SJSA1 (cell line): ENCODE measurements at places on chromosomes 16 and 17.

- DNase-seq, result no peak
- no peak overlapping the region for H3K4me3 ChIP-seq
- H3K27ac ChIP-seq, result no peak overlapping the region
- peaks cover 20% of the 10 kb centered on the region for H3K27me3 ChIP-seq
Observed at GRCh38 chr16:30009085-30009862, 1.6 kb downstream of the DOC2A start.

DNA sequence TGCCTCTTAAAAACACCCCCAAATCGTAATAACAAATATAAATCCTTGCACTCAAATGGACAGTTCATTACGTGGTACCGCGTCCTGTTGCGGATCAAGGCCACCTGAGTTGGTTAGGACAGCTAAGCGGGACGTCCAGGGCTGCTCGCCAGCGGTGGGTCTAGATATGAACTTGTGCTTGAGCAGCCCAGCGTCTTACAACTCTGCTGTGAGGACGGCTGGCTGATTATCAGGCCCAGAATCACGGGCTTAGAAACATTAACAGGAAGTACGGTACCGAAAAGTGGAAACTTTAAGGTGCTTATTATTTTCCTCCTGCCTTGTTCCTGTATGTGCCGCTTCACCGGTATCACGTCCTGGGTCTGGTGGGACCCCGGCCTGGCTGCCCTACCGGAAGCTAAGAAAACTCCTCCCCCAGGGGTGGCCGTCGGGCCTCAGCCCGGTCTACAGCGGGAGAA lies 832 bp upstream of the SRRM2 start:
- peaks cover 17% of the 10 kb centered on the region for H3K4me1 ChIP-seq
- no peaks in the 10 kb centered on the region for H3K27me3 ChIP-seq
- peak overlapping the region; percentile 99 for H3K27ac ChIP-seq
- H3K4me3 ChIP-seq, result peak overlapping the region; percentile 95
- H3K36me3 ChIP-seq, result peaks cover 49% of the 10 kb centered on the region
- DNase-seq, result no peak

- no peak overlapping the region for H3K4me3 ChIP-seq
- H3K27ac ChIP-seq, result no peak overlapping the region
- peaks cover 56% of the 10 kb centered on the region for H3K27me3 ChIP-seq
Observed at GRCh38 chr16:25689137-25689836, 2.5 kb upstream of the HS3ST4 start.

DNA sequence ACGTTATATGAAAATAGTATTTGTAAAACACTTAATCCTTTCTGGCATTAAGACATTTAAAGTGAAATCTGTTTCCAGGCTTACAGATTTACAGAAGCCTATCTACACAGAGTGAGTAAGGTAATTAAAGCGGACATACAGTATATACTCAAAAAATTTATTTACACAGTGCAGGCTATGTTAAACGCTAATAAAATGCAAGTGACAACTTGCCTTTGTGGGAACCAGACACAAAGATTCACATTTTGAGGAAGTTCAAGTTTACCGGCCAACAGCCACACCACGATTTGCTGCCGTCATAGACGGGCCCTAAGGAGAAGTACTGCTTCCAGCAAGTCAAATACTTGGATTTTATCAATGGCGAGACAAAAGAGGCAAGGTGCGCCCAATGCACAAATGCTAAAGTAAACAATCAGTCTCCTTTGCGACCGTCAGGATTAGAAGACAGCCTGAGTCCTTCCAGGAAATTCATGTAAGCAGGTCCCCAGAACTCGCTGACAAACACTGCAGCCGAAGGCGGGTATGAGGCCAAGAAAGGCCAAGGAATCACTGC lies 801 bp downstream of the VPS35 start:
- DNase-seq, result no peak
- peaks cover 20% of the 10 kb centered on the region for H3K4me1 ChIP-seq
- H3K36me3 ChIP-seq, result peaks cover 26% of the 10 kb centered on the region
- H3K4me3 ChIP-seq, result peak overlapping the region; percentile 62

DNA sequence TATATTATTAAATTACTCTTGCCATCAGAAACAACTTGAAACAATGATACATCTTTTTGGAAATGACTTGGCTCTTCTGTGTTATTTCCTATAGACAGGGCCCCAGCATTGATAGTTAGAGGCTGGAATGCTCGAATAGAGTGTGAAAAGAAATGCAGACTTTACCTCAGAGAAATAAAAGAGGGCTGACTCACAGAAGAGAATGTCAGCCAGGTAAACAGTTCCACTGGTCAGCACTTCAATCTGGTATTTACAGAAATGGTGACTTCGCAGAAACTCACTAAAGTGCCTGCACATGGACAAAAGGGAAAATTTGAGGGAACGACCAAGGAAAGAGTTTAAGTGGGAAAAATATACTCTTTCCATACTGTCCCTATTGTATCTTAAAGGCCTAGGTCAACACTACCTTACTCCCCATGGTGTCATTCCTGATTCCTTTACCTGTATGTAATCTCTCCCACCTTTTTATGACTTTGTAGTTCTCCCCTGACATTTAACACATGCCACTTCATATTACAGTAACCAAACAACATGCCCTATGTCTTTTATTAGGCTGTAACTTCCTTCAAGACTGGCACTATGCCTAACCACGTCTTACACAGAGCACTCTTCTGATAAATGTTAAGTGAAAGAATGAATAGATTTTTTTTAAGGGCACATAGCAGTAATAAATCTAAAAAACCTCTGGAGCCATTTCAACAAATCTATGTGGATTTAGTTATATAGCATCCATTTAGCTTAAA lies 36.7 kb downstream of the AKAP10 start:
- peaks cover 37% of the 10 kb centered on the region for H3K4me1 ChIP-seq
- no peak for DNase-seq
- no peak overlapping the region for H3K4me3 ChIP-seq

DNA sequence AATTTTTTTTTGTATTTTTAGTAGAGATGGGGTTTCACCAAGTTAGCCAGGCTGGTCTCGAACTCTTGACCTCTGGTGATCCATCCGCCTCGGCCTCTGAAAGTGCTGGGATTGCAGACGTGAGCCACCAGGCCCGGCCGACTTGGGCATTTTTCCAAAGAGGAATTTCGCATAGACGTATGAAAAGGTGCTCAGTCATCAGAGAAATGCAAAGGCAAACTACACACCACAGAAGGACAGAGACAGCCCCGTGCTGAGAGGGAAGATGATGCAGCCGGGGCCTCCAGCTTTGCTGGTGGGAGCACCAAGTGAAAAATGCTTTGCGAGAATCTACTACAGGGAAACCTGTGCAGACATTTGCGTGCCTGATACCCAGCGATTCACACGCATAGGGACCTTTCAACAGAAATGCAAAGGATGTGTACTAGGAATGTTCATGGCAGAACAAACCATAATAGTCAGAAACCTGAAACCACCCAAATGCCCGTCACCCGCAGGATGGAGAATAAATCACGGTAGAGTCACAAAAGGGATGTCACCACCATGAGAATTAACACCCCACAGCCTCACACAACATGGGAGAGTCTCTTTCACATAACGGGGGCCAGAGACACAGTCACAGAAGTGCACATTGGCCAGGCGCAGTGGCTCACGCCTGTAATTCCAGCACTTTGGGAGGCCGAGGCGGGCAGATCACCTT lies 5.2 kb downstream of the RAB40B start:
- H3K4me1 ChIP-seq, result peaks cover 10% of the 10 kb centered on the region
- DNase-seq, result no peak
- no peak overlapping the region for H3K4me3 ChIP-seq

- H3K27ac ChIP-seq, result no peak overlapping the region
- no peaks in the 10 kb centered on the region for H3K27me3 ChIP-seq
- no peak overlapping the region for H3K4me3 ChIP-seq
- no peaks in the 10 kb centered on the region for H3K4me1 ChIP-seq
- H3K36me3 ChIP-seq, result no peaks in the 10 kb centered on the region
Observed at GRCh38 chr16:82091241-82091640, 56.2 kb downstream of the HSD17B2 start.

DNA sequence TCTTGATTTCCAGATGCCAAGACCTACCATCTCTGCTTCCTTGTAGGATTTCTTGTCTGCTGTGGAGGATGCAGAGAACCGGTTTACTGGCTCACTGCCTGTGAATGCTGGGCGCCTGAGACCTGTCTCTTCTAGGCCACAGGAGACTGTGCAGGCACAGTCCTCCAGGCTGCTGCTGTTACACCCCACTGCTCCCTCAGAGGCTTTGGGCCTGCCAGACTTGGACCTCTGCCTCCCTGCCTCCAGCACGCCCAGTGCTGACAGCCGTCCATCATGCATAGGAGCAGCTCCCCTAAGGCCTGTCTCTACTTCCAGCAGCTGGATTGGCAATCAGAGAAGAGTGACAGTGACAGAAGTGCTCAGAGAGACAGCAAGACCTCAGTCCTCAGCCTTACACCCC lies 6.1 kb downstream of the HROB start:
- no peak for DNase-seq
- H3K36me3 ChIP-seq, result peaks cover 79% of the 10 kb centered on the region
- H3K27me3 ChIP-seq, result no peaks in the 10 kb centered on the region
- H3K27ac ChIP-seq, result no peak overlapping the region

GRCh38 chr17:42944211-42944610 lies 20.0 kb downstream of the AARSD1 start:
- peaks cover 3% of the 10 kb centered on the region for H3K36me3 ChIP-seq
- DNase-seq, result no peak
- H3K4me1 ChIP-seq, result peaks cover 6% of the 10 kb centered on the region
- no peak overlapping the region for H3K27ac ChIP-seq

GRCh38 chr17:29844339-29845048 lies 85.5 kb downstream of the SSH2 start:
- H3K27me3 ChIP-seq, result no peaks in the 10 kb centered on the region
- no peak overlapping the region for H3K27ac ChIP-seq
- DNase-seq, result no peak
- peaks cover 25% of the 10 kb centered on the region; the same call in 1 of the 2 replicates for H3K36me3 ChIP-seq
- H3K4me3 ChIP-seq, result no peak overlapping the region
- H3K4me1 ChIP-seq, result peaks cover 44% of the 10 kb centered on the region

- H3K27ac ChIP-seq, result no peak overlapping the region
- no peak for DNase-seq
- no peaks in the 10 kb centered on the region for H3K4me1 ChIP-seq
- H3K36me3 ChIP-seq, result no peaks in the 10 kb centered on the region; the same call in 1 of the 2 replicates
Observed at GRCh38 chr16:47413041-47413440, 47.8 kb downstream of the ITFG1 start.

GRCh38 chr16:86375851-86376250 lies 134.5 kb upstream of the FOXF1 start:
- H3K4me3 ChIP-seq, result no peak overlapping the region
- H3K36me3 ChIP-seq, result no peaks in the 10 kb centered on the region
- peak overlapping the region; percentile 72 for H3K27ac ChIP-seq
- DNase-seq, result no peak
- H3K4me1 ChIP-seq, result peaks cover 41% of the 10 kb centered on the region

- no peaks in the 10 kb centered on the region for H3K27me3 ChIP-seq
- no peaks in the 10 kb centered on the region for H3K36me3 ChIP-seq
- no peak for DNase-seq
- H3K4me1 ChIP-seq, result peaks cover 10% of the 10 kb centered on the region
Observed at GRCh38 chr16:82071421-82071820, 36.4 kb downstream of the HSD17B2 start.

DNA sequence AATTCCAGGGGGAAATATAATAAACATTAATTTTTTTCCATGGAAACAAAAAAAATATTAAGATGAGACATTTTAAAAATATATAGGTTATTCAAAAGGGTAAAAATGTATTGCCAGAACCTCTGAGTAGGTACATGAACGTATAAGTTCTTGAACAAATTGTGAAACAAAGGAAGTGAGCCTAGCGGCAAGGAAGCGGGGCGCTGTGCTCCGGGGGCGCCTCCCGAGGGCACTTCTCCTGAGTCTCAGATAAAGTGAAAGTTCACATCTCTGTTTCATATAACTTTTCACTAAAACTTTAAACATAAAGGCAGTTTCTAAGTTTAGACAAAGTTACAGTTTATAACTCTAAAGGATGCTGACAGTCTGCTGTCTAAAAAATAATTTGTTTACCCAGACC lies 52.3 kb downstream of the TNRC6C start:
- no peak overlapping the region for H3K27ac ChIP-seq
- H3K36me3 ChIP-seq, result peaks cover 12% of the 10 kb centered on the region
- H3K27me3 ChIP-seq, result no peaks in the 10 kb centered on the region
- no peak overlapping the region for H3K4me3 ChIP-seq
- H3K4me1 ChIP-seq, result no peaks in the 10 kb centered on the region

- DNase-seq, result no peak
- no peak overlapping the region for H3K27ac ChIP-seq
- H3K4me3 ChIP-seq, result no peak overlapping the region
- H3K4me1 ChIP-seq, result peaks cover 11% of the 10 kb centered on the region
- peaks cover 13% of the 10 kb centered on the region for H3K36me3 ChIP-seq
- H3K27me3 ChIP-seq, result 0 out of 2 replicates have a peak, but pooled peaks cover 4% of the 10 kb centered on the region
Observed at GRCh38 chr16:583815-584591, 5.9 kb upstream of the RAB40C start.

GRCh38 chr17:67477687-67478086 lies 100.6 kb downstream of the PITPNC1 start:
- no peak for DNase-seq
- H3K4me1 ChIP-seq, result peaks cover 21% of the 10 kb centered on the region
- no peak overlapping the region for H3K4me3 ChIP-seq
- H3K27me3 ChIP-seq, result no peaks in the 10 kb centered on the region; the same call in 1 of the 2 replicates
- H3K36me3 ChIP-seq, result no peaks in the 10 kb centered on the region

DNA sequence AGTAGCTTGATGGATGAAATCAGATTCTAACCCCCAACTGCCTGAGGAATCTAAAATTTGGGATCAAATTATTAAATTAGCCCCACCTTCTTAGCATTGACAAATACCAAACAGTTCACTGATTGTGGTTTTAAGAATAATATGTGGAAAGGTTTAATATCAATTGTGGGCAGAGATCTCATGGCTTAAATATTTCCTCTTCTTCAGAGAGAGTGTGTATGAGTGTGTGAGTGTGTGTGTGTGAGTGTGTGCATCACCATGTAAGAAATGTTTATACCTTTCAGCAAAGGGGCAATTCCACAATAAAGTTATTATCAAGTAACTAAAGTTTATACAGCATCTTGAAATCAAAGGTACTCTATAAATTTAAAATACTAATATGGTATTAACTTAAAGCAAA lies 3.2 kb downstream of the SMURF2 start:
- DNase-seq, result peak; percentile 44
- H3K4me3 ChIP-seq, result no peak overlapping the region
- H3K4me1 ChIP-seq, result peaks cover 51% of the 10 kb centered on the region
- peaks cover 33% of the 10 kb centered on the region for H3K36me3 ChIP-seq
- no peaks in the 10 kb centered on the region for H3K27me3 ChIP-seq

DNA sequence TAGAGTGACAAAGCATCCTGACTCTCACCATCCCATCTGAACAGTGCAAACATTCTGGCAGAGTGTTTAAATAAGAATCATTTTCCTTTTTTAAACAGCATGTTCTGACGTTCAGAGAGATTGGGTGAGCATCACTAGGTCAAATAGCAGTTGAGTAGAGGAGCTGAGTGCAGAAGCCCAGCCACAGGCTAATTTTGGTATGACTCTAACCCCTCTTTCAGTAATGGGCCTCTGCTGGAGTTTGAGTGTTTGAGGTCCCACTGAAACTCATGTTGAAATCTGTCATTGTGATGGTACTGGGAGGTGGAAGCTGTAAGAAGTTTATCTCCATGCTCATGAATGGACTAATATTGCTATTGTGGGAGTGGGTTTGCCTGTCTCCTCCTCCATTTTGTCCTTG lies 194.4 kb downstream of the SALL1 start:
- no peak overlapping the region for H3K4me3 ChIP-seq
- H3K4me1 ChIP-seq, result no peaks in the 10 kb centered on the region
- no peak overlapping the region for H3K27ac ChIP-seq
- DNase-seq, result no peak
- H3K27me3 ChIP-seq, result no peaks in the 10 kb centered on the region

GRCh38 chr17:41970901-41971331 lies 4.3 kb downstream of the CNP start:
- no peak for DNase-seq
- H3K4me3 ChIP-seq, result no peak overlapping the region
- H3K27me3 ChIP-seq, result no peaks in the 10 kb centered on the region
- H3K4me1 ChIP-seq, result peaks cover 7% of the 10 kb centered on the region

GRCh38 chr17:55350825-55351205 lies 70.8 kb downstream of the MMD start:
- no peak for DNase-seq
- no peaks in the 10 kb centered on the region; the same call in 1 of the 2 replicates for H3K27me3 ChIP-seq
- H3K4me1 ChIP-seq, result no peaks in the 10 kb centered on the region
- H3K36me3 ChIP-seq, result no peaks in the 10 kb centered on the region
- H3K27ac ChIP-seq, result no peak overlapping the region
